ENCODE measurements at places on chromosomes 4 and X.

- no peak for DNase-seq
Observed at GRCh38 chrX:75291611-75292010, 17.7 kb downstream of the UPRT start.

- DNase-seq, result no peak
Observed at GRCh38 chr4:42267724-42268123, 115.3 kb upstream of the BEND4 start.

- peak; percentile 72 for DNase-seq
Observed at GRCh38 chrX:129786210-129786651, 6.5 kb downstream of the SASH3 start.

DNA sequence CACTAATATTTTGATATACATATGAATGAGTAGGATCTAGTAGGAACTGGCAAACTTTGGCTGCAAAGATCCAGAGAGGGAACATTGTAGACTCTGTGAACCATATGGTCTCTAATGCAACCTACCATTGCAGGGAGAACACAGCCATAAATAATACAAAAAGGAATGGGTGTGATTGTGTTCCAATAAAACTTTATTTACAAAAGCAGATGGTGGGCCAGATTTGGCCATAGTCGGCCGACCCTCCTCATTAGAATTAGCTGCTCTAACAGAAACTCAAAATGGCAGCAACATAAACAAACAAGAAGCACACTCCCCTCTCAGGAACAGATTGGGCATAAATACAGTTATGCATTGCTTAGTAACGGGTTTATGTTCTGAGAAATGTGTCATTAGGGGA is 198.1 kb upstream of the RBPJ start:
- DNase-seq, result no peak

GRCh38 chr4:182062936-182063335 is 180.3 kb upstream of the TENM3 start:
- DNase-seq, result no peak

- peak; percentile 74 for DNase-seq
Observed at GRCh38 chrX:149540621-149541520, at the start of gene EOLA1. EOLA1 (plus strand) TSS chrX:149541012; CDS start chrX:149545631, 4,619 bp downstream.

- peak; percentile 7 for DNase-seq
Observed at GRCh38 chrX:113929004-113929403, 654.9 kb upstream of the HTR2C start.

DNA sequence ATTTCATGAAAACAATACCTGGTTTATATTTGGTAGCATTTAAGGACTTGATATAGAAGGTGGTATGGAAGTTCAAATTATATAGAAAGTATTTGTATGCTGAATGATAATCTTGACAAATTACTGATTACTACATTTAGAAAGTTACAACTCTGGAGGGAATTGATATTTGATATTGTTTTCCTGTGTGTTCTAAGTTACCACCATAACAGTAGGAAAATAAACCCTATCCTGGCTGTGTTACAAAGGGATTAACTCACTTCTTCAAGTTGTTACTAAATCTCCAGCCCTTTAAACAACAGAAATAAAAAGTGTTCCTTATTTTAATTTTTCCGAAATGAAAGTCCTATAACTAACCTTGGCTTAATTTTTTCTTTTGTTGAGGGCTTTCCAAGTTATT is 36.6 kb downstream of the FHL1 start:
- DNase-seq, result no peak

DNA sequence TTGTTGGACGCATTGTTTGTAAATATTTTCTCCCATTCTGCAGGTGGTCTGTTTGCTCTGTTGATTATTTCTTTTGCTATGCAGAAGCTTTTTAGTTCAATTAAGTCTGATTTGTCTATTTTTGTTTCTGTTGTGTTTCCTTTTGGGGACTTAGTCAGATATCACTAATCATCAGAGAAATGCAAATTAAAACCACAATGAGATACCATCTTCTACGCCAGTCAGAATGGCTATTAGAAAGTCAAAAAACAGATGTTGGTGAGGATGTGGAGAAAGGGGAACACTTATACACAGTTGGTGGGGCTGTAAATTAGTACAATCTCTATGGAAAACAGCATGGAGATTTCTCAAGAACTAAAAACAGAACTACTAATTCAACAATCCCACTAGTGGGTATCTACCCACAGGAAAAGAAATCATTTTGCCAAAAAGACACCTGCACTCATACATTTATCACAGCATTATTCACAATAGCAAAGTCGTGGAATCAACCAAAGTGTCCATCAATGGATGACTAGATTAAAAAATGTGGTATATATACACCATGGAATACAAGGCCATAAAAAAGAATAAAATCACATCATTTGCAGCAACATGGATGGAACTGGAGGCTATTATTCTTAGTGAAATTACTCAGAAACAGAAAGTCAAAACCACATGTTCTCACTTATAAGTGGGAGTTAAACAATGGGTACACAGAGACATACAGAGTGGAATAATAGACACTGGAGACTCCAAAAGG is 8.1 kb downstream of the COQ2 start:
- no peak for DNase-seq

Measured in GM13976 (cell line).